Mucosa of descending colon (tissue), 3 donors: ENCODE measurements at places on chromosomes 6 and 20.

GRCh38 chr20:1685304-1686052 is 27.9 kb upstream of the SIRPG start:
- no peak for DNase-seq

GRCh38 chr20:14896569-14896968 is 559.2 kb upstream of the FLRT3 start:
- no peak for DNase-seq

DNA sequence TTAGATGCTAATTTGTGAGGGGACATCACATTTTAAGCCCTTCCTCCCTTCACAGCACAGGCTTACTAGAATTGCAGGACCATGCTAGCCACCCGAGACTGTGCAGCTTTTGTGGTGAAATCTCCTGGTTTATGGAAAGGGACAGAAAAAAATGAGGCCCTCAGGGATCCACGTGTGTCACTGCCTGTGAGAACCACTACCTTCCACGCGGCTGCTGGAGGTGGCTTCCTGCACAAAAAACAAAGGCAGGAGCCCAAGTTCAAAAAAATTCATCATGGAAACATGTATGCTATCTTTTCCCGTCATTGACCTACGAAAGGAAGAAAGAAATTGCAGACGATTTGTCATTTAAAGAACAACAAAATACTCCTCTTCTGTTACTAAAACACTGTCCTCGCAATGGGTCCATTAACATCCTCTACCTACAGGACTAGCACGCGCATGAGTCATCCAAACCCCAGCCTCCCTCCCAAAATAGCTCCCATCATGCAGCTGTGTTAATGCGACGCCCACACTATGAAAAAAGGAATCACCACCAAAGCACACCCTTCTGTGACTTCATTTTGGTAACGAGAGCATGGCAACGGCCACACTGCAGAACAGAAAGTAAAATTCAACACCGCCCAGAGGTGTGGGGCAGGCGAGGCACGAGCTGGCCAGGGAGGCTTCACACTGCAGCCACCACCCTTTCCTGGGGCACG is 45.7 kb downstream of the RAMACL start:
- DNase-seq = peak; percentile 42

GRCh38 chr20:24587384-24588046 is 118.1 kb downstream of the SYNDIG1 start:
- no peak for DNase-seq

DNA sequence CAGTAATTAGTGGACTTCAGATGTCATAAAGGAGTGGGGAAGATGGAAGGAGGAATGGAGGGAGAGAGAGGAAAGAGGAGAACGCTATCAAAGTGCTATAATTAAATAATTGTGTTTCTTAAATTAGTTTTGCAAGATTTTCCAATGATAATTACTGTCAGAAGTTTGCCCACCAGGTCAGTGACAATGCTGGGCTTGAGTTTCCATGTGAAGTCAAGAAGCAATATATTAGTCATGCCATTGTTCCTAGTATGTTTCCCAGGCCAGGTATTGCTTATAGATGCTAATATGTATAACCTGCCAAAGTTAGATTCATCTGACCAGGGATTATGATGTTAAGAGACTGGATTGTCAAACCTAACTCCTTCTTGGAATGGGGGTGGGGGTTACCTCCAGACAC is 131.9 kb downstream of the GJA10 start:
- DNase-seq = no peak

DNA sequence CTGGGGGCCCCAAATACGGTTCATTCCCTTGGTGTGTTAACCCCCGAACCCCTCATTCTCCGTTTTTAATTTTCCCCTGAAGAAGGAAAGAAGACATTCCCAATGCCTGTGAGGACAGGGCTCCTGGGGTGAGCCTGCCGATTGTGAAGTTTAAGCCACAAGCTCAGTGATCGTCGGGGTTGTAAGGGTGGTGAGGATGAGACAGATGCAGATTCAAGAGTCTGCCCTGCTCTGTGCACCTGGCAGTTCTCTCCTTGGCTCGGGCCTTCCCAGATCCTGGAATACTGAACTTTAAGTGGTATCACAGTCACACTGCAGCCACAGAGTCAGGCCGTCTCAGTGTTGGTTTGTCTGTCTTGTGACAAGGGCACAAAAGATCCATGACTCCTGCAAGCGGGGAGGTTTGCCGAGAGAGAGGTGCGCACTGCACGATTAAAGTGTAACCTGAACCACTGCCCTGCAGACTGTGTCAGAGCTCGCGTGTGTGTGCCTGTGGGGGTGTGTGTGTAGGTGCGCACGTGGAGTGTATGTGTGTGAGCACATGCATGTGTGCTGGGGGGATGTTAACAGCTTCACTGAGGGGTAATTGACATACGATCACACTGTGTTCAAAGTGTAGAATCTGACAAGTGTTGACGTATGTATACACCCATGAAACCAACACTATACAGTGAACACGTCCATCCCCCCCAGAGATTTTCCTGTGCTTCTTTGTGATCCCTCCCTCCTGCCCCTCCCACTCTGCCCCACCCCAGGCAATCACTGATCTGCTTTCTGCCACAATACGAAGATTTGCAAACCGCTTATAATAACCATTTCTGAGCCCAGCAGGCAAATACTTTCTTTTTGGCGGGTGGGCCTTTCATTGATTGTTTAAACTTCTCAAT is 38.9 kb downstream of the RPP40 start:
- DNase-seq = no peak
